ENCODE measurements at places on chromosomes 1 and 21.

DNA sequence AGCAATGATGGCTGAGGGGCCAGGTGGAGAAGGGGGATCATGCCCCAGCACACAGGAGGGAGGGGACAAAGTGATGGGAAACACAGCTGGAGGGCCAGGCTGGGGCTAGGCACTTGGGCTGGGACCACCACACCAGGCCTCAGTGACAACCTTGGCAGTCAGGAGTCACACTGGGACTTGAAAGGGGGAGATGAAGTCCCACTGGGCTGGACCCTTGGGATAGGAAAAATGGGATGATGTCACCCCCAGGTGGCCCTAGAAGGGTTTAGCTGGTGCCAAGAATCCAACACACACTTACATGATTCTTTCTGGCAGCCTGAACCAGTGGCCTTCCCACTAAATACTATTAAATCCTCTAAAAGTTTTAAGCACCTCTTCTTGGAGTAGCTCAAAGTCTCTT, 17.1 kb downstream of the ZBTB17 start:
- DNase-seq: no peak

GRCh38 chr1:109578947-109579443, 30.6 kb downstream of the GNAI3 start:
- DNase-seq: no peak

- DNase-seq: no peak
Observed at GRCh38 chr1:37083603-37084002, 49.3 kb upstream of the GRIK3 start.

- no peak for DNase-seq
Observed at GRCh38 chr21:44626673-44627143, at the start of gene KRTAP10-9. Gene KRTAP10-9, plus strand, starts transcription at chr21:44627093. Its CDS starts 79 bp downstream, at chr21:44627172.

- DNase-seq: no peak
Observed at GRCh38 chr1:31238986-31239613, 587 bp downstream of the NKAIN1 start.

DNA sequence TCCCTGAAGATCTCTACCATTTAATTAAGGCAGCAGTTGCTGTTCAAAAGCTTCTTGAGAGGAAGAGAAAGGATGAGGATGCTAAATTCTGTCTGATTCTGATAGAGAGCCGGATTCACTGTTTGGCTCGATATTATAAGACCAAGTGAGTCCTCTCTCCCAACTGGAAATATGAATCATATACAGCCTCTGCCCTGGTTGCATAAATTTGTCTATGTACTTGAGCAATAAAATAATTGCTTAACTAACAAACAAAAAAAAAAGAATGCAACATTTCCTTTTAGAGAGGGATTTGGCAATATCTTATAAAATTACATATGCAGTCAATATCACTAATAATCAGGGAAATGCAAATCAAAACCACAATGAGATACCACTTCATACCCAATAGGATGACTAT, 26.8 kb downstream of the ALDH9A1 start:
- DNase-seq: no peak

DNA sequence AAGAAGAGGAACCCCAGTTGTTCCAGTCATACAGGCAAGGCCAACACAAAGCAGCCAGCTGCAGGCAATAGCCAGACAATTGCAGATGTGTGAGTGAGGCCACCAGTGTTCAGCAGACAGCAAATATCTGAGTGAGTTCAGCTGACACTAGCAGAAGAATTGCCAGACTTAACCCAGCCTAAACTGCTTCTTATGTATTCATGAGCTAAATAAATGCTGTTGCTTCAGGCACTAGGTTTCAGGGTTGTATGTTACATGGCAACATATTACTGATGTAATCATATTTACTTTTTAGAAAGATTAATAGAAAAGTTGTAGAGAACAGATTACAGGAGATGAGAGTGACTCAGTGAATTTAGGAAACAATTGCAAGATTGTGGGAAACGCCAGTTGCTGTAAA, 129.8 kb upstream of the CHODL start:
- DNase-seq: no peak

DNA sequence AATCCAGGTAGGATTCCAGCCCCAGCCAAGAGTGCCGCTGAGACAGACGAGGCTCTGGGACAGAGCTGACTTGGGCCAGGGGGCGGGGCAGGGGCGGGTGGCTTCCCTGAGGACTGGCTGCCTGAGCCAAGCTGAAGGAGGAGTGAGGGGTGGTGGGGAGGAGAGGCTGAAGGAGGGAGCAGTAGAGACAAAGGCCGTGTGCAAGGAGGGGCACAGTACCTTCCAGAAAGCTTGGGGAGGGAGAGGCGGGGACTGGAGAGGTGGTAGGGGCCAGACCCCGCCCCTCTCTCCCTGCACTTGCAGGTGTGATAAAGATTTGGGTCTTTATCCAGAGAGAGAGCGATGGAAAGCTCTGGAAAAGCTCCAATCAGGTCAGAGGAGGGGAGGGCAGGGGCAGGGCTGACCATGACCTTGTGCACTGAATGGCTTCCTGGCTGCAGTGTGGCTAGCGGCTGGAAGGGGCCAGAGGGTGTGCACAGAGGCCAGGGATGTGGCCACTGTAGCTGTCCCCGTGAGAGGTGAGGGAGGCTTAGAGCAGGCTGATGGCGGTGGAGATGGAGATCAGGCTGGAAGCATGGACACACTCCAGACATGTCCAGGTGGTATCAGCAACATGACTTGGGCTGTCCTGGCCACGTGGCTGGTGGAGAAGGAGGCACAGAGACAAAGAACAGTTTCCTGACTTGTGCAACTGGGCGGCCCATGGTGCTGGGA, 6.7 kb upstream of the EPHA8 start:
- no peak for DNase-seq

DNA sequence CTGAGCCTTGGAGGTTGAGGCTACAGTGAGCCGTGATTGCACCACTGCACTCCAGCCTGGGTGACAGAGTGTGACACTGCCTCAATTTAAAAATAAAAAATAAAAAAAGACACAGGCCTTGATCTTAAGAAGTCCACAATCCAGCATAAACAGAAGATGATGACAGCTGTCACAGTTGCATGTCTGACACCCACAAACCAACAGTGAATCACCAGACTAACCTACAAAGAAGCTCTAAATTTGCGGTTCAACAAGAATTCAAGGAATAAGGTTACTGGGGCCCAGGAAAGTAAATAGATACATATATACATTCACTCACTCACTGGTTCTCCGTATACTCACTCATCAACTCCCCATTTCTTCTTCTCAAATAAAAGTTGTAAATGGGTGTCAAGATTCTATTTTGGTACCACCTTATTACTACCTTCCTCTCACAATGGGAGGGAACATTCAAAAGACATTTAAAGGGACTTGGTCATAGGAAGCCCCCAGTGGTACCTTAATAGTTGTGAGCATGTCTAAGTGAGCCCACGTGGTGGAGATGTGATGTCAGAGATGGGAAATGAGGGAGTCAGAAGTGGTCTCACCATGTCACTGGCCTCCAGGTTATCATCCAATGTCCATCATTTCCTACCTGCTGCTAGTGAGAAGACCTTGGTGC, 66.9 kb upstream of the PRDX6 start:
- DNase-seq: no peak

DNA sequence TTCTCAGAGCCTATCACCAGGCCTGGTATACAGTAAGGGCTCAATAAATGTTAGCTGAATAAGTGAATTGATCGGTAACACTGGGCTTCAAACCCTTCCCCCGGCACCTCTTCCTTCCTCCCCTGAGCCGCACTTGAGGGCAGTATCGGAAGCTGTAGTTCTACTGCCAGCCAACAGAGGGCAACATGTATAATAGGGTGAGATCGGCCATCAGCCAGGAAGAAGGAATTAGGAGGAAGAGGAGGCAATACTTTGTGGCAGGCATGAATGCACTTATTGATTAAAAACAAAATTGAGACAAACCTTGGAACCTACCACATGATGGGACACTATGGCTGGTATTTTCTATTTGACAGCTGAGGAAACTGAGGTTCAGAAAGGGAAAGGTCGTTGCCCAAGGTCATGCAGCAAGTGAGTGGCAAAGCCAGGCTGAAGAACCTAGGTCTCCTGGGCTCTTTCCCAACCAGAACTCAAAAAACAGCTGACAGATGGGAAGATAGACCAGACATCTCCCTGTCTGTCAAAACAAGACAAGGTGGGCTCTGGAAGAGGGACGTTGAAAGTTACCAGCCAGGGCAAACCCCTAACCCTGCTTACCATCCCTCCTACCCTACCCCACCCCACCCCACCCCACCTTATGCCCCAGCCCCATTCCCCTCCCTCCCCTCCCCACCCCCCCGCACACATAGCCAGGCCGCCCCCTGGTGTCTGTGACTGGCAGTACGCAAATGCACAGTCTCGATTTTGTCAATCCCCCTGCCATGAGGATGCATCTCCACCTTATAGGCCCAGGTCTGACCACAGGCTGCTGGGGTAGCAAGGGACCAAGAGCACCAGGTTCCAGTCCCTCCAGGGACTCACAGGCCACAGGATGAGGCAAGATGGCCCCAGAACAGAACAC, 107.3 kb upstream of the RUNX3 start:
- peak; percentile 57 for DNase-seq

GRCh38 chr1:112718691-112719418, 3.7 kb upstream of the PPM1J start:
- DNase-seq: peak; percentile 62

DNA sequence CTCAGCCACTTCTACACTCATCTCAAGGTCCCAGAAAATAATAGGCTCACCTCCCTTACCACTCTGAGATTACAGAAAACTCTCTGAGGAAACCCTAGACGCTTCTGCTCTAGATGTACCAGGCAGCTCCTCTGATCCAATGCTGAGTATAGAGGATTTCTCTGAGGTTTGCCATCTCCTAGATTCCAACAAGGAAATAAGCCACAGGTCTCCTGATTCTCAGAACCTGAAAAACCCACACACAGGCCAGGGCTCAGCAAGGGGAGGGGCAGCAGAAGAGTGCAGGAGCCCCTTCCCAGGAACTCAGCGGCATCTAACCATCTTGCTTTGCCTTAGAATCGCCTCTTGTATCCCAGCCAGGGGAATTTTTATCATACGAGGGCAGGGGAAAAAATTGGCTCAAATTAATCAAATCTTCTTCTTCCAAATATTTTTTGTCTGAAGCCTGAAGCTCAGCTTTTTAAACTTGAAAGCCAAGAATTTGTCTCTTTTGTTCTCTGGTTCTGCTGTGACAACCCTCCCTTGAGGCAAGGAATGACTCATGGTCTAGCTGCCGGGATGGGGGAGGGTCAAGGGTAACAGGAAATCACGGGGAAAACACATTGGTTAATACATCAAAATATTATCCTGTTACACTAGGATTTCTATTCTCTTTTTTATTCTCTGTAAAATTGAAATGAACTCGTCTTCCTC, 30.8 kb downstream of the GORAB start:
- DNase-seq: no peak

DNA sequence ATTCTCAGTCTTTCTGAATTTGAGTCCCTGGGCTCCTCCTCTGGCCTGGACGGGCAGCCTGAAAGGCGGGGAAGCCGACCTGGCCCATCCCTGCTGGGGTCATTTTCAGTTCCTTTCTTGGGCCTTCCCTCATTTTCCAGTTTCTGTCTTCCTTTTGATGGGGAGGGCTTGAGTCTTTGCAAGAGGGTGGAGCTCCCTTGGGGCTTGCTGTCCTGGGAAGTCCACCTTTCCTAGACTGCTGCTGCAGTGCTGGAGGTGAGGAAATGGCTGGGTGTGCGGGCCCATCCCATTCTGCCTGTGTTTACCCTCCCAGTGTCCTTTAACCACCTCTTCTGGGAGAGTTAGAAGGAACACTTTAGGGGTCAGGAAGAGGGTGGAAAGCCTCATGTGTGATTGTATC, 40.4 kb upstream of the SYNC start:
- DNase-seq: no peak

GRCh38 chr1:216168546-216168945, 254.7 kb downstream of the USH2A start:
- no peak for DNase-seq

DNA sequence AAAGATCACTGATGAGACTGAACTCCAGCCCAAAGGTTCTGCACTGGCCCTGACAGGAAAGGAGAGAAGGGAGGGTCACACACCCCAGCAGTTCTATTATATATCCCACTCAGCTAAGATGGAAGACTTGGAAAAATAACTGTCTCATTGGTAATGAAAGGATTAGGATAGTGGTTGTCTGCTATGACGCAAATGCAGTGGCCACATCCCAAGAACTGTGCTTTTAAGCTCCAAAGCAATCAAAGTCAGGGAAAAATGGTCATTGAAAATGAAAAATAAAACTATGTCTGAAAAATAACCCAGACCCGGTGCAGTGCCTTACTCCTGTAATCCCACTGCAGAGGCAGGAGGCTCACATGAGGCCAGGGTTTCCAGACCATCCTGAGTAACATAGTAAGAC, 31.0 kb downstream of the PSMG1 start:
- DNase-seq: no peak

- no peak for DNase-seq
Observed at GRCh38 chr1:97834899-97835298, 85.9 kb downstream of the DPYD start.

DNA sequence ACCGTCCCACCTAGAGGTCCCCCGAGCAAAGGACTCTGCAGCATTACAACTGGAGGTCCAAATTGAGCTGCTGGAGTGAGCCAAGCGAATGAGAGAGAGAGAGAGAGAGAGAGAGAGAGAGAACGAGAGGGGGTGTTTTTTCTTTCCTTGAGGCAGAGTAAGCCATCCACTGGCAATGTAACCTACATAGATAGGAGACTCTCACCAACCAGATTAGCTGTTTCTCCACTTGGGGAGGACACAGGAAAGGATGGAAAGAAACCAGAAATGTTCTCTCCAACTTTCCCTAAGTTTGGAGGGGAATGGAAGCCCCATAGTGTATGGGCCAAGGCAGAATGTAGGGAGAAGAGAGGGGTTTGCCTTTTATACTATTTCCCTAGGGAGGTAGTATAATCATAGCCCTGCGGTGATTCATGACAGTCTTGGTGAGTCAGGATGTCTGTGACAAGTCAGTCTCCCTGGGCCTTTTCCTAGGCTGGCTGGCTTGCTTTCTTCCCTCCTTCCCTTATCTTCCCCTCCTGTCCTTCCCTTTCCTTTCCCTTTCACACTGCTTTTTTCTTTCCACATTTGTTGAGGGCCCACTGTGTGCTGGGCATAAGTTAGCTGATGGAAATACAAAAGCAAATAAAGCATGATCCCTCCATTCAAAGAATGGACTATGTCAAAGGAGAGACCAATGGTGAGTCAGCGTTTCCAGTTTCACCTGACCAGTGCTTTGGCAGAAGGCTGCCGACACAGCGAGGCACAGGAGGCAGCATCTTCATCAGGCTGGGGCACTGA, 7.1 kb downstream of the FNDC7 start:
- no peak for DNase-seq

- DNase-seq: no peak
Observed at GRCh38 chr1:180428782-180429695, 73.3 kb downstream of the ACBD6 start.

- DNase-seq: no peak
Observed at GRCh38 chr1:47184090-47184821, 5.6 kb downstream of the PDZK1IP1 start.

GRCh38 chr21:46005081-46005480, 23.5 kb downstream of the COL6A1 start:
- no peak for DNase-seq
